RCC 7860 (cell line): ENCODE measurements at places on chromosomes 16 and 17.
A peak's percentile ranks its signal among the peaks of the same experiment; 100 is the strongest.

- DNase-seq, result no peak
These were observed 109.4 kb upstream of the AXIN2 start for GRCh38 chr17:65670667-65671371.

DNA sequence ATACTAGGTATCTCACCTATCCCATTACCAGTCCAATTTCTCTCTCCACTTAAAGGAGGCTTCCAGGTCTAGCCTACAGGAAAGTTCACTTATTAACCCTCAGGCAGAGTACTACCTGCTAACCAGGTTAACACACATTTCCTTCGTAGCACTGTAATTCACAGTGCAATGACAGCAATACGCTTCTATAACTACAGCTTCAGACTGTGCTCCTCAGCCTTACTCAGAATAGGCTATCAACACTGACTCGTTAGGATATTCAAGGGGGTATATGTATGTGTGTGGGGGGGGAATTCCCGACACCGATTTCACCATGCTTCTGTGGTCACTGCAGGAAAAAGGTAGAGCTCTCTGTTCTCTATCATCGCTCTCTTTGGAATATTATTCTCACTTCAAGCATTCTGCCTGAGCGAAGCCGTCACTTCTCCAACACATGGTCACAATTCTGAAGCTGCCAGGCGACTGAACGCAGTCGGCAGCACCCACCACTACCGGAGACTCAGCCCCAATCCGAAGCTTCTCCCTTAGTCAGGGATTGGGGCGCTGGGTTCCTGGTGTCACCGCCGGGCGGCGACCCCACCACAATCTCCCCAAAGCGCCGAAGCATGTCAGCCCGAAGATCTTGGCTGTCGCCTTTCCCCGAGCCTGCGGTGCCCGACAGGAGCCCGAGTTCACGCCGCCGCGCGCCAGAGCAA is 618 bp downstream of the GGA3 start:
- DNase-seq, result no peak

- peak; percentile 23 for DNase-seq
These were observed 16.0 kb upstream of the DLX4 start for GRCh38 chr17:49952912-49953497.

DNA sequence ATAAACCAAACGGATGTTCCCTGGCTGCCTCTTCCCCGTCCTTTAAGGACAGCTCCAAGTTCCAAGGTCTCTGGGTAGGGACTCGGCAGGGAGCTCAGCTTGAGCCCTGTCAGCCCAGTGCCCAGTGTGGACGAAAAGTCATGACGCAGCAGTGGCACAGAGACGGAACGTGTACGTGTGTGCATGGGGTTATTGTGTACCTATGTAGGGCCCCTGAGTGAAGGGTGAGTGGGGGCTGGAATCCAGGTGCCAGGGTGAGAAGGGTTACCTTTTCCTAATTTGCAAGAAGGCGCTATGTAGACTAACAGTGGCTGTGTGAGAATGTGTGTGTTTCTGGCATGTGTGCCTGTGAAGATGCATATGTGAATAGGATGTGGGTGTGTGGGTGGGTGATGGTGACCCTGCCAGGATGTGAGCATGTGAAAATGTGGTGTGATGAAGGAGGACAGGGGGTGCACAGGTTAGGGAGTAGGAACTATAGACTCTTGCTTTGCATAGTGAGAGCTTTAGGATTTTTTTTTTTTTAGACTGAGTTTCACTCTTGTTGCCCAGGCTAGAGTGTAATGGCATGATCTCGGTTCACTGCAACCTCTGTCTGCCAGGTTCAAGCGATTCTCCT is 6.0 kb downstream of the SCN4A start:
- DNase-seq, result no peak

GRCh38 chr17:40312131-40312731 is 3.3 kb downstream of the RARA start:
- peak; percentile 65 for DNase-seq

DNA sequence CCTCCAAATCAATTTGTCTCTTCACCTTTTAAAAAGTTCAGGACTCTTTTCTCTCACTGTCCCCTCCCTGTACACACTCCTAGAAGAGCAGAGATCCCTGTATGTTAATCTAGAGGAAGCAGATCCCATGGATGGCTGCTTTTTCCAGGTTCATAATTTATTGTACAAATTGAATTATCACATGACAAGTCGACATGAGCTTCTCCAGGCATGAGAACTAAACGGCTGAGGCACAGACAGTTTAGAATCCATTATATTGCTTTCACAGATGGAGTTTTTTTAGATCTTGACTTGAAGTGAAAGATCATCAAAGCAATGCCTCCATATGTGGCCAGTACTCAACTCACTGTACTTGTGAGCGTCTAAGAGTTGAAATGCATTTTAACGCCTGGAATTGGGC is 47.9 kb downstream of the RGS9 start:
- DNase-seq, result no peak

DNA sequence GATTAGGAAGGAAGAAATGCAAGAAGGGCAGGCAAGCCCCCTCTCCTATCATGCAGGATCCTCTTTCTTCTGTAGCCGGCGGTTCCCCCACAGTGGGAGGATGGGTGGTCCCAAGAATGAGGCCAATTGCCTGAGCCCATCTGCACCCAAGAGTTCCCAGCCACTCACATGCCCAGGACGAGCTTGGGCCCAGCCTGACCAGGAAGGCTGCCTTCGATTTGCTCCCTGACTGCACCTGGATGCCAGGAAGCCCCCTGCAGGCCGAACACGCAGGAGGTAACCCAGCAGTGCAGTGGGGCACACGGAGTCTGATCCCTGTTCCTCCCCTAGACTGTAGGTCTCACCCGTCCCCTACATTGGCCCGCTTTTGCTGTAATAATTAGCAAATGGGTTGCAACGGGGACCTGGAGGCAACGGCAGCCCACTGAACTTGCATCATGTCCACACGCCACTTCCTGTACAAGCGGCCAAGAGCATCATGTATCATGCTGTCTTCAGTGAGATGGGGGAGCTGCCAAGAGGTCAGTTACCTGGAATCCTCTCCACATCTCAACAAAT is 67.5 kb downstream of the AMFR start:
- DNase-seq, result no peak

DNA sequence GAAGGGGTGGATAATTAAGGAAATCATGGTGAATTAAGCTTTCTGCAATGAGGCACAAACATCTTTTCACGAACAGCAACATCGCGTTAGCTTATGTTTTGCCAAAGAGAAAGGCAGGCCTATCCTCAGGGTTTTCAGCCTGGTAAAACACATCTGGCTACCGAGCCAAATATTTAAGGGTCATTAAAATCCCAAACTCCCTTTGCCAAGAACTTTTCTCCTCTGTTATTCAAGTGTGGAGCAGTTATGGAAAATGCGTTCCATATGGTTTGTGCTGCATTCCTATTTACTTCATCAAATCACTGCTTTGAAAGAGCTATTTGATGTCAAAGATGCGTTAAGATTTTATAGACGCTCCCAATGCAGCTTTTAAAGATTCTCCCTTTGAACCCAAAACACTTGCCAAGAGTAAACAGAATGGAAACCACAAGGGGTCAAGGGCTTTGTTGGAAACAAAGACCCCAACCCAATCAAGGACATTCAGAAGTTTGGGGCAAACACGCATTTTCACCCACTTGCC is 308.3 kb upstream of the CDH5 start:
- DNase-seq, result no peak

- no peak for DNase-seq
These were observed 19.0 kb downstream of the GRB2 start for GRCh38 chr17:75386430-75386829.

DNA sequence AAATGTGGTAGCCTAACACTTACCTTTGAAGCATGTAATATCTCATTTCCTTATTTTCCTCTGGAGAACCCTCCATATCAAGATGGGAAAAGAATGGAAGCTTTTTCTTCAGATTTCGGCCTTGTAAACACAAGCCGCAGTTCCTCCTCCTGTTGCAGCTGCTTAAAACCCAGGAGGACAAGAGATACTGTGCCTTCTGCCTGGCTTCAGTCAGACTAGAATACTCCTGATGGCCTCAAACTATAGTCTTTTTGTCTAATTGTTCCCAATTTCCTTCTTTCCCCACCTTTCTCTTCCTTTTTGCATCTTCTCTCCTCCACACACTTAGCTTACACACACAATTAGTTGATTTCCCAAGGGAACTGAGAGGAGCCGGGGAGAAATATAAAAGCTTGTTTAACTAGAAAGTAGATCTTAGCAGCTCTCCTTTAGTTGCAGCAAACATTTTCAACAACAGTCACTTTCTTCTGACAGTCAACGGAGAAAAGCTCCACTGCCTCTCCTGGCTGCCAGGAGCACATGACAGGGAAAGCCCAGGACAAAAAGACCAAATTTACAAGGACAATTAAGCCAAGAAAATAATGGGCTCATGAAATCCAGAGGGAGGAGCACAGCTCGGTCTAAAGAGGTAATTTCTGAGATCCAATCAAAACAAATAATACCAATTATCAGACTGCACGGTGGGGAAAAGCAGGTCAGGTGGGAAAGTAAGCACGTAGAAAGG is 76.4 kb upstream of the C17orf78 start:
- no peak for DNase-seq

DNA sequence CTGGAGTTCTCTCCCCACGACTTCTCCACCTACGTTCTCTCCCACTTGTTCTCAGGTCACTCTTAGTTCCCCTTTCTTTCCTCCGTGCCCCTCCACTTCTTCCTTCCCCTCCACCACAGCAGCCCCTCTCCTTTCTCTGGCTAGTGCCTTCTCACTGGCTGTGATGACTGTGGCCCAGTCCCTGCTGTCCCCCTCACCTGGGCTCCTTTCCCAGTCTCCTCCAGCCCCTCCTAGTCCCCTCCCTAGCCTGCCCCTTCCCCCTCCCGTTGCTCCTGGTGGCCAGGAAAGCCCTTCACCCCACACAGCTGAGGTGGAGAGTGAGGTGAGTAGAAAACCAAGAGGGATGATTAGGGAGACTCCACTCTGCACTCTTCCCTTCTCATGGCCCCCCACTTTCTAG is 3.4 kb downstream of the COA3 start:
- no peak for DNase-seq

DNA sequence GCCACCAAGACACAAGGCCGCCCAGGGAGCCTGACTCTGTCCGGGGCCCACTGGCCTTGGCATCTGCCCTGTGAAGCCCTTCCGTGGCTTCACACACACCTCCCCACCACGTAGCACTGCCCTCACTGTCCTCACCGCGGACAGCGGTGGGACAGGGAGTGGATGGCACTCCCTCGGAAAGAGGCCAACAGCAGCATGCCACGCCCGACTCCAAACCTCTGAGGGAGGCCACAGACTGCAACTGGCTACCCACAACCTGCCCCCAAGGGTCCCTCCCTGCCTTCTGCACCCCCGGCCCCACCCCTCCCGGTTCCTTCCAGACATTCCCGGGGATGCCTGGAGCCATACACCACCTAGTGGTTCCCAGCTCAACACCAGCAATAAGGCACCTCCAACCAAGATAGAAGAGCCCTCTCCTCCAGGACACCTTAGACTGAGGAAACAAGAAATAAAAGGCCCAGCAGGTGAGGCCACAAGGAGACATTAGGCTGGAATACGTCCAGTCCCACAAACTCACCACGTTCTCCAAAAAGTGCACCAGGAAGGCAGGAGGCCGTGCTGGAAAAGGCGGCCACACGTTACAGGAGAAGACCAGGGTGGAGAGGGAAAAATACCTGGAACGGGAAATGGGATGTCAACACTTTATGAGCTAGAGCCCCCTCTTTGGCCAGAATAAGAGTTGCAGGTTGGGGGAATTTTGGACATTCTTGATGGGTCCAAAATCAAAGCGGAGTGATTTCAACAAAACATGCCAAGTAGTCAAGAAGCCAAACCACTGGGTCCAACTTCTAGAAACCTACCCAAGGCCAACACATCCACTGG is 310.0 kb downstream of the SOX9 start:
- DNase-seq, result no peak

GRCh38 chr16:17345043-17345442 is 125.7 kb downstream of the XYLT1 start:
- DNase-seq, result no peak

DNA sequence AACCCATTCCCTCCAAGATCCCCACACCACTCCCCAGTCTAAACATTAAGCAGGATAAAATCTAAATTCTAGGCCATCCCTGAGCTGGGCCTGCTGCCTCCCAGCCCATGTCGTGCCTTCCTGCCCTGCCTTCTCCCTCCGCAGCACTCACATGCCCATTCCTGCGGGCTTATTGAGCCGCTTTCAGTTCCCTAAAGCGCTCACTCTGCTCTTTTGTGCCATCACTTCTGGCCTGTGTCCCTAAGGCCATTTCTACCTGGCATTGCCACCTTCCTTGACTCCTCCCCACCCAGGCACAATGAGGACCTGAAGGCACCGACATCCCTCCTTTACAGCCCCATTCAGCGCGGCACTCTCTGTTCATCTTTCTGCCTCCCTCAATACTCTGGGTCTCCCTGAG is 13.0 kb upstream of the RAB5C start:
- DNase-seq, result no peak

DNA sequence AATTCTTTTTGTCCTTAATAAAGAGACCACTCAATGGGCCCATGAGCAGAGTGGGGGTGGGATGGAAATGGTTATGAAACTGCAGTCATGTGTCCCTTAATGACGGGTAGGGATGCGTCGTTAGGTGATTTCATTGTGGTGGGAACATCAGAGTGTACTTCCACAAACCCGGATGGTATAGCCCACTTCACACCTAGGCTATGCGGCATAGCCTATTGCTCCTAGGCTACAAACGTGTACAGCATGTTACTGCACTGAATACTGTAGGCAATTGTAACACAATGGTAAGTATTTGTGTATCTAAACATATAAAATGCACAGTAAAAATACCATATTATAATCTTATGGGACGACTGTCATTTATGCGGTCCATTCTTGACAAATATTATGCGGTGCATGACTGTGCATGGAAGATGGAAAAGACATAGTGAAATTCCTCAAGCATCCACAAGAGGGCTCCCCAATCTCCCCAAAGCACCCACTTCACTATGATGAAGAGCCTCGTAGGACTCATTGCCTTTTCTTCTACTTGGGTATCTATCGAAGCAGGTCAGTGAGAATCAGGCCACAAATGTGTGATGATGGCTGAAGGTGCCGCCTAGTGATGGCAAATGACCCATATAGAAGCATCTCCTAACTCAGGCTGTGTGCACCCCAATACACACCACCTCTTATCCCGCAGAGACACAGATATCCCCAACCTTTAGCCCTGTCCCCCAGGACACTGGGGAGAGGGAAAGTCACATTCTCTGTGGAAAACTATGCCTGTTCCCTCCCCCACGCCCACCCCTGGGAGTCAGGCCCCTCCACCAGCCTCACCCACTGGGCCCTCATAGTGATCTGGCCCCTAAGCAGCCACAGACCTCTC is 43.5 kb downstream of the TBX21 start:
- peak; percentile 50 for DNase-seq

- DNase-seq, result no peak
These were observed 133.6 kb downstream of the AATF start for GRCh38 chr17:37082311-37082860.

DNA sequence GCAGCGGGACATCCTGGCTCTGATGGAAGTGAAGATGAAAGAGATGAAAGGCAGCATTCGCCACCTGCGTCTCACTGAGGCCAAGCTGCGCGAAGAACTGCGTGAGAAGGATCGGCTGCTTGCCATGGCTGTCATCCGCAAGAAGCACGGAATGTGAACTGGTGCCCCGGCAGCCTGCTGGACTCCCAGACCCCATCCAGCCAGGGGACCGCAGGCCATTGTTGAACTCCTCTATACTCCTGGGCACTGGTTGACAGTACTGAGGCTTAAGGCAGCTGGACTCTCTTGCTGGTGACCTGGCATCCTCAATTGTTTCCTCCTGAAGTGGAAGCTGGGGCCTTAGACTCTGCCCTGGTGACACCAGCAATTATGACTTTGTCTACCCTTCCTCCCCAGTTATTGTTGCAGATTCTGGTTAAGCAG is 1.2 kb downstream of the THAP11 start:
- DNase-seq, result no peak

- no peak for DNase-seq
These were observed 4.2 kb downstream of the SHISA6 start for GRCh38 chr17:11245187-11245586.
